ENCODE measurements at places on chromosomes 13 and 19. TPM values are rescaled to one million over a fixed set of nuclear protein-coding genes. Genes with fewer than 3 reads are reported as not detected.

Gene CLPTM1
- 51.3 TPM for total RNA-seq

Gene B3GLCT
- total RNA-seq = 18.4 TPM

Gene FBN3
- total RNA-seq = not detected

Gene AMER2
- not detected for total RNA-seq

Gene KIR2DL1
- not detected for total RNA-seq

Gene GPI
- 226 TPM for total RNA-seq

Gene OR10H1
- not detected for total RNA-seq

Gene ZNF350
- 9.1 TPM for total RNA-seq

Gene MISP
- total RNA-seq = not detected

Gene SMIM44
- total RNA-seq = not detected

Gene RASGRP4
- total RNA-seq = not detected

Gene OR7C1
- total RNA-seq = not detected

Gene HSH2D
- total RNA-seq = not detected

Gene MTUS2
- not detected for total RNA-seq

Gene ZNF534
- not detected for total RNA-seq

Gene SIGLEC10
- total RNA-seq = not detected

Gene CEACAM8
- not detected for total RNA-seq

Gene NHLRC3
- 7.8 TPM for total RNA-seq

Gene ASPDH
- total RNA-seq = not detected

Gene PKN1
- 253 TPM for total RNA-seq

Gene CGB2
- total RNA-seq = not detected

Gene C13orf42
- not detected for total RNA-seq

Gene DAPK3
- total RNA-seq = 198 TPM

Gene KLK7
- not detected for total RNA-seq

Gene KXD1
- 137 TPM for total RNA-seq

Gene APOC4
- not detected for total RNA-seq

Gene CBARP
- total RNA-seq = 6.4 TPM
